Activated CD8-positive, alpha-beta T cell treated with anti-CD3 and anti-CD28 coated beads for 36 hours (primary cell): ENCODE measurements at places on chromosomes 2 and 18. TPM values are rescaled to one million over a fixed set of nuclear protein-coding genes. Genes with fewer than 3 reads are reported as not detected.

ADGRF3 gene
- total RNA-seq: 4.8 TPM

C2orf80 gene
- total RNA-seq: not detected

- no peak for DNase-seq
These were observed 50.7 kb upstream of the DDX18 start for GRCh38 chr2:117763804-117764203.

DNA sequence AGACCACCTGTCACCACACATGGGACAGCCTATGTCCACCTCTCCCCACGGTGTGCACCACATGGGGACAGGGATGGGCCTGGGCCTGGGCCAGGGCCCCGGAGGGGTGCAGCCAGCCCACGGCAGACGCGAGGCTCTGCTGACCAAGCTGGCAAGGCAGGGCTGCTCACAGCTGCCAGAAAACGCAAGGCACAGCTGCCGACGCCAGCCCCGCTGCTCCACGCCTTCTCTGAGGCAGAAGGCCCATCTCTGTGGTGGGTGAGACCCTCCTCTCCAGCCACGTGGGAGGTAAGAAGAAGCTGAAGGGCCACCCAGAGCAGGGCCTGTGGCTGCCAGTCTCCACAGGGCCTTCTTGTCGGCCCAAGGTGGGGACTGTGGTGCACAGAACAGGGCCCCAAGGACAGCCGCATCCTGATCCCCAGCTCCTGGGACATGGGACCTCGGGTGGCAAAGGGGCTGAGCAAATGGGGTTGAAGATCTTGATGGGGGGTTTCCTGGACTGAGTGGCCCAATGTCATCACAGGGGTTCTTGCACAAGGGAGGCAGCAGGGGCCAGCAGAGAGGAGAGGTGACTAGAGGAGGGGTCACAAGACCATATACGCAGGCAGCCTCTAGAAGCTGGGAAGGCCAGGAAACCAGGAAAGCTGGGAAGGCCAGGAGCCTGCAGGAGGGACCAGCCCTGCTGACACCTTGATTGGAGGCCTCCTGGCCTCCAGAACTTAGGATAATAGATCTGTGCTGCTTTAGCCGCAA is 72.3 kb downstream of the NDUFA10 start:
- no peak for DNase-seq

- DNase-seq: no peak
These were observed 253.1 kb upstream of the ZNF521 start for GRCh38 chr18:25604894-25605597.

GRCh38 chr2:216006164-216006663 is 7.1 kb downstream of the MREG start:
- DNase-seq: peak; percentile 72

DNA sequence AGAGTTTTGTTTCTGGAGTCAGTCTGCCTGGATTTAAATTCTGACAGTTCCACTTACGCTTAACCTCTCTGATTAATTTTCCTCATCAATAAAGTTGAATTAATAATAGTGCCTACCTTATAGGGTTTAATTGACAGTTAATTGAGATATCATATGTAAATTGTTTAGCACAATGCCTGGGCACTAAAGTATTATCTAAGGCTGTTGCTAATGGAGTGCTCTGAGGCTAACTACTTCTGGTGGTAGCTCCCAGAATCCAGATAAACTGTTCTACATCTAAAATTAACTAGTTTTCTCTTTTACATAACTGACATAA is 185.6 kb upstream of the STON1 start:
- DNase-seq: no peak

DNA sequence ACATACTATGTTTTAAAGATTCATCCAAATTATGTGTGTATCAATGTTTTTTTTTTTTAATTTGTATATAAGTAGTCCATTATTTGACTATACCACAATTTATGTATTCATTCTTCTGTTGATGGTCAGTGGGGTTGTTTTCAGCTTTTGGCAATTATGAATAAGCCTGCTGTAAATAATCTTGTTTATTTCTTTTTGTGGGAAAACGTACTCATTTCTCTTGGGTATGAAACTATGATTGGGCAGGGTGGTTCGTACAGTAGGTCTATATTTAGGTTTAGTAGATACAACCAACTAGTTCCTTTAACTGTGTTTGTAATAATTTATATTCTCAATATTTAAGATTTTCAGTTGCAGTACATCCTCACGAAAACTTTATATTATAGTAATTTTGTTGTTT is 329.2 kb downstream of the LPIN1 start:
- no peak for DNase-seq

GRCh38 chr2:167013227-167013626 is 124.9 kb downstream of the XIRP2 start:
- DNase-seq: no peak
